ENCODE measurements at places on chromosomes 5 and 9.
A peak's percentile ranks its signal among the peaks of the same experiment; 100 is the strongest.

DNA sequence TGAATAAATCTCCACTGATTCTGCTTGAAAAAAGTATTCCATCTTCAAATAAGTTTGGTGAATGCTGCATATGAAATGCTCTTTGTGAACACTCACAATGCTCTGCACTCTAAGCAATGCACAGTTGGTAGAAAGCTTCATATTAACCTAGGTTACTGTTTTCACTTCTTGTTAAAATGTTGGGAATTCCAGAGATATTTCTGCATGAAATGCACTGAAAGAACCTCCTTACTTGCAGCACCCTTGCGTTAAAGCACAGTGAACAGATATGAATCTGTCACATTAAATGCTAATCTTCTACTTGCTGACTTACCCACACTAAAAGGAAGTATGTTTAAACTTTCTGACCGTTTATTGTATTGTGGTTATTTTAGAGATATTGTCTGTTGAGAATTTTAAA lies 584.1 kb upstream of the NUDT12 start:
- DNase-seq = no peak

DNA sequence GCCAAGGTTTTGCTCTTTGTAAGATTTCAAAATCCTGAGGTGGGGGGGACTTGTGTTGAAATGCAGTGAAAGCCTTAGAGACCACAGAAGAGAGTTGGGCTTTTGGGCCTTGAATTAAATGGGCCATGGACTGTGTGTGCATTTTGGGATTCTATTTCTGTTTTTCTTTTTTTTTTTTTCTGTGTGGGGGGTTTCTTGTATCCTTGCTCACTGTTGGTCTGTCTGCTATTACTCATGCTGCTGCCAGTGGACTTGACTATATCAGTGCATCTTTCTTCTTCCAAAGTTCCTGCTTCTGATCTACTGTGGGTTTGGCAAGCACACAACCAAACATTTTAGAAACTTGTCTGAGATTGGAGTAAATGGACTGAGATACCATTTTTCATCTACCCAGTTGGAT lies 344.9 kb downstream of the ARL15 start:
- no peak for DNase-seq

DNA sequence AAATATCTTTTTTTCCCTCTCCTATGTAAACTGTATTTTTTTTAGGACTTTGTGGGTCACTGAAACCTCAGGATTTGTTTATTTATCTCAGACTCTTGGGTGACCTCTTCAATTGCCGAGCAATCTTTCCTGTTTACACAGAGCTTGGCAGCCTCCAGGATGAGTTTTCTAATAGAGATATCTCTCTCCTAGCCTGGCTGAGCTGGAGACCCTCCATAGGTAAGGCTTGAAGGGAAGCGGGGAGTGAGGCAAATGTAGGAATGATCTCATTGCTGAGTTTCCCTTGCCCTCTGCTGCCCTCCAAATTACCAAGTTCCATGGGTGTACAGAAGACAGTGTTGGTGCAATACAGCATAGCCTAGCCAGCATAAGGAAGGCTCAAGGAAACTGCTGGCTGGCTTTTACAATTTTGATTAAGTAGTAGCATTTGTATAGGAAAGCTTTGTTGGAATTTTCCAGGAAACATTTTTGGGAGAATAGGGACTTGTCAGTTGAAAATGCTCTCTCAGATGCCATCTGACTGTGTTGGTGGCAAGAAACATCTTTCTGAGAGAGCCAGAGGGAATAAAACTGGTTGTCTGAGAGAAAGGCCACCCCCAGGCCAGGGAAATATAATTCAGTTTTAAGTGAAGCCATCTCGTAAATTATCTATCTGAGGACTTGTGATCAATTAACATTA lies 116.0 kb downstream of the NMUR2 start:
- no peak for DNase-seq

GRCh38 chr9:135611142-135611874 lies 28.0 kb downstream of the GLT6D1 start:
- DNase-seq = peak; percentile 2

DNA sequence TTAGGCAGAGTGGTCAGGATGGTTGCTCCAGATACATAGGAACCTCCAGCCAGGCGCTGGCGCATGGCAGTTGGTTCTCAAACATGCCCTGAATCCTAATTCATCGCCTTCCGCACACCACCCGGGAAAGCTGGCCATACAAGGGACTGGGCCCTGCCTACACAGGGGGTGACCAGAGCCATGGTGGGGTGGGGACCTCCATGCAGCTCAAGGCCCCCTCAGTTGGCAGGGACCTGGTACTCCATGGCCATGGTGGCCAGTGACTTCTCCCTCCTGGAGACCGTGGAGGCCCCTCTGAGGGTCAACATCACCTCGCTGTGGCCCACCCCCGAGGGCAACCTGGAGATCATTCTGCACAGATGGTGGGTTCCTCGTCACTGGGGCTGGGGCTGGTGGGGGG lies 26.8 kb downstream of the PAEP start:
- no peak for DNase-seq

GRCh38 chr9:115006660-115007059 lies 76.3 kb upstream of the TNFSF8 start:
- DNase-seq = no peak

GRCh38 chr9:133546287-133546680 lies 11.8 kb downstream of the ADAMTSL2 start:
- no peak for DNase-seq

GRCh38 chr5:73727470-73727869 lies 101.5 kb downstream of the ARHGEF28 start:
- DNase-seq = no peak

GRCh38 chr5:15236911-15237508 lies 263.0 kb upstream of the FBXL7 start:
- DNase-seq = no peak

DNA sequence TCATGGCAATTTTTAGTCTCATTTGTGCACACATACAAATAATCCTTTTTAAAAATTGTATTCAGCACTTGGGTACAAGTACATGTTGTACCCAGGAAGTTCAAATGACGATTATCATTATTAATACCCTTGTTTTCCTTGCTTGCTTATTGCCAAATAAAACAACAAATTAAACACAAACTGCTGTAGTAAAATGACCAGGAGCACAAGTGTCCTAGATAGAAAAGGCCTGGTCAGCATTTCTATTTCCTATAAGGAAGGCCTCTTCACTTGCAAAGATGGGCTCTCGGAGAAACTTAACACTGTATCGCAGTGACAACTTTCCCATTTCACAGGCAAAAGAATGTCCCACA lies 34.7 kb upstream of the PLPP1 start:
- DNase-seq = no peak

DNA sequence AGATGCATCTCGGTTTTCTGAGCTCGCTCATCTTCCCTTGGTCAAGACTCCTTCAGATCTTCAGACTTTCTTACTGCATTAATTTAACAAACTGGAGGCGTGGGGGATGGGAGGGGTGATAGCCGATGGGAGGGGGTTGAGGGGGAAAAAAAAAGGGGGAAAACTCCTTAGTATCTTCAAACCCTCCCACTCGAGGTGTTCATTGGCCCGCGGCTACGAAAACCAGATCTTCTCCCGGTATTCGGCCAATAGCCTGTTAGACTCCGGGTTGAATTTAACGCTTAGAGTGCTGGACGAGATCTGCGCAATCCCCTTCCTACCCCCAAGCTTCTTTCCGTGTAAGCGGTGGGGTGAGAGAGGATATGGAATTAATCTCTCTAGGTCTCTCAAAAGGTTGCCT lies 689 bp upstream of the GLRA1 start:
- DNase-seq = no peak

- no peak for DNase-seq
Observed at GRCh38 chr5:116626945-116627679, 52.5 kb upstream of the SEMA6A start.

- DNase-seq = no peak
Observed at GRCh38 chr9:125931211-125931610, 184.0 kb downstream of the PBX3 start.
